Activated CD8-positive, alpha-beta memory T cell treated with anti-CD3 and anti-CD28 coated beads, Interleukin-2, amount 50 U/mL, for 4 hours (primary cell): ENCODE measurements at places on chromosomes 4 and X.

- DNase-seq, result no peak
Observed at GRCh38 chr4:108612365-108612764, 8.0 kb upstream of the RPL34 start.

GRCh38 chrX:78886550-78886949, 58.6 kb upstream of the P2RY10 start:
- DNase-seq, result no peak

- DNase-seq, result no peak
Observed at GRCh38 chrX:54473993-54474859, 21.8 kb downstream of the FGD1 start.

DNA sequence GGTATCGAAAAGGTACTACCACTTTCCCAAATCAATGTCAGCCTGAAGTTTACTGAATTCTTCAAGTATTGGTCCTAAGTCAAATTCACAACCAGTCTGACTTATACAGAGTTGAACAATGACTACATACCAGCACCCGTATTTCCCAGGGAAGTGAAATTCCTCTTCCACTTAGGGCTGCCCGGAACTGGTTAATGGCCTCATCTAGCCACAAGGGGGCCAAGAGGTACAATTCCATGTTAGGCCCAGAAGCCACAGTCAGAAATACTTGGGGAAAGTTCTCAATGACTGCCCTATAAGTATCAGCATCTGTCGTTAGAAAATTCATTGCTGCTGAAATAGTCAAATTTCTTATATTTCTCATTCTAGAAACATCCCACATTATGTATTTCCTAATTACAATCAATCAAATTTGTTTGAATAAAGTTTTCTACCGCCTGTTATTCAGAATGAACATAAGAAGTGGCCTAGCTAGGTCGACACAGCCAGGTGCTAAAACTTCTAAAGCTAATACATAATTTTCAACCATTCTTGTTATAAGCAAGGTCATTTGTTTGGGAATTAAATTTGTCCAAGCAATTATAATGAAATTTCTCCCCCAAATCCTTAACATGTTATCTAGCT, 5.6 kb upstream of the PCDH7 start:
- DNase-seq, result no peak

DNA sequence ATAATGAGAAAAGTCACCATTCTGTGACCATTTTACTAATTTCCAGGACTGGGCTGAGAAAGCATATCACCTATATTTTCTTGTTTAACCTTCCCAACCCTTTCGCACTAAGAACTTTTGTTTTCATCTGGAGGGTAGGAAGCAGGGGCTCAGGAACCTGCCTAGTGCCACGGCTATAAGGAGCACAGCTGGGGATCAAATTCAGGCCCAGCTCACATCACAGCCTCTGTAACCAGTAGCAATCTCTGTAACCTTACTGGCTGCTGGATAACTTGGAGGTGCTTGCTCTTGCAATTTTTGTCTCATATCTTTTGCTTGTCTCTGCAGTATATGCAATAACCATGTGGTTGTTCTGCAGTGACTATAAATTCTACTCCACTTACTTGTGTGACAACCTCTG, 76.7 kb upstream of the PLAC1 start:
- no peak for DNase-seq

DNA sequence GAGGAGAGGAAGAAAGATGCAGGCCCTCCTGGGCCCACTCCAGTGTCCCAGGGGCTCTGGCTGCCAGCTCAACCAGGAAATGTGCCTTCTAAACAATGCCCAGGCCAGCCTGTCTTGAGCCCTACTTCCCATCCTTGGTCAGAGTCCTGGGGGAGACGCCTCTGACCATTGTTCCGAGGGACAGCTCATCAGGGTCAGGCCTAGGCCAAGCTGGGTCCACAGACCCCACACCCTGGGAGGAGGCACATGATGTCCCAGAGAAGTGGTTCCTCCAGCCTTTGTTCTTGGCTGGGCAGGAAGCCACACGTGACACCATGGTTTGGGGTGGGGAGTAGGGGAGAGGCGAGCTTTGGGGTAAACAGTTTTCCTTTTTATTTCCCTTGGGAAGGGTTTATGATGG, 102.5 kb downstream of the EFNB1 start:
- no peak for DNase-seq
